ENCODE measurements at places on chromosomes 12 and 14.

- DNase-seq, result no peak
Measured at GRCh38 chr14:69808919-69809808, 12.1 kb upstream of the SLC10A1 start.

GRCh38 chr12:116432314-116432750, 126.8 kb upstream of the MAP1LC3B2 start:
- DNase-seq, result no peak

DNA sequence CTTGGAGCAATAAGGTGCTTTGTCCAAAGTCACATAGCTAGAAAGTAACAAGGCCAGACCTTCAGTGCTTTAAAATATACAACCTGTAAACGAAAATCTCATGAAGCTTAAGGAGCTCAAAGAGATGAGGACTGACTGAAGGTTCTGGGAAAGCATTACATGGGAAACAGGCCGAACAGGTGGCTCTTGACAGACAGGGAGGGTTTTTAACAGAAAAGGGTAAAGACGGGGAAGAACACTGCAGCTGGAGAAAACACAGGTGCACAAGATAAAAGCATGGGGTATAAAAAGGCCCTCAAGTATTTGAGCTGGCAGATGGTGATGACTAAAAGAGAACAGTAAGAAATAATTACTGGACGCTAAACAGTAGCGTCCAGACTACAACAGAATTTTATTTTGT, 257.2 kb downstream of the NELL2 start:
- no peak for DNase-seq

DNA sequence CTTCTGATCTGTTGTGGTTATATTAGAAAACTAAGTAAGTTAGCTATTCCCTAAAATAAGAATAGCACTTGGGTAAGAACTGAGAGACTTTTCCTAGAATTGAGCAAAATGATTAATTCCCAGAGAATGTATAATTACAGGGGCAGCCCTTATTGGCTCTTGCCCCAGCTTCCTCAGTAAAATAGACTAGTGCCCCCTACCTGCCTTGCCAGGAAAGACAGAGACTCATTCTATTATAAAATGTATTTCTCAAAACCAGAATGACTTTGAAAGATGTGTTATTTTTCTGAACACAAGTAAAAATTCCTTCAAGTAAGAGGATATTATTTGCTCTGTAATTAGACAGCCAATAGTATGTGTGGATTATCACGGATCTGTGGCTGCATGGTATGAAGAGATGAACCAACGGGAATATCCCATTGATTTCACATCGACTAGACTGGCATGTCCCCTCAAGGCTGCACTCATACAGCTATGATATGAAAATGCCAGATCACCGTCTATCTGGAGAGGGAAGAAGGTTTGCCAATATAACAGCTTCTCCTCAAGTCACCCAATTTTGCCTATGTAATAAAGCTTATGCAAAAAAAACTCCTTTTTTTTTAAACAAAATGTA, 7.4 kb upstream of the GLRX5 start:
- DNase-seq, result peak; percentile 67

DNA sequence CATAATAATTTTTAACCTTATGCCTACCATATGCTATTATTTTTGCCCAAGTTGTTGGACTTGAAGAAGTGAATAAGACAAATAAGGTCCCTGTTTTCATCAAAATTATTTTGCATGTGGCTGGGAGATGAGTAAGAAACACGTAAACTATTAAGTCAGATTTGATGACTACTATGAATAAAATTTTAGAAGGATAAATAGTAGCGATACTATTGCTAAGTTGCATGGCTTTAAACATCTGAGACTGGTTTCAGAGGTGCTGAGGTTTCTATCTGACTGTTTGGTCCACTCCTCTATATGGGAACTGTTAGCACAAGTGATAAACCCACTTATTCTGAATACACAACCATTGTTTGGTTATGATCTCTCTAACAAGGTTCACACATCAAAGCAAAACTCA, 674.3 kb upstream of the MDGA2 start:
- no peak for DNase-seq

DNA sequence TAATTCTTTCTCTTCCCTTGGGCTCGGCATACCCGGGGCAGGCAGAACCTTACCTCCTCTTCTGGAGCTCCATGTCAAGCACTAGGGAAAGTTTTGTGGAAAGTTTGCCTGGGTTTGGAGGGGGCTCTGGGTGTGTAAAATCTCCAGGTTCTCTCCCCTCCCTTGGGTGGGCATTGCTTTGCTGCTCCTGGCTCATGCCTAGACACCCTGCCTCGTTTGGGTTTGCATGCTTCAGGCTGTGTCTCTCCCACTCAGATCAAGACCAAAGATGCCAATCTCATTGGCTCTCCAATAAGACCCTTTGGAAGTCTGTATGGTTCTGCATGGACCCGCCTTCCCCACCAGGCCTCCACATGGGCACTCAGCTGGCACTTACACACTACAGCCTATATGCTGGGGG, 6.2 kb upstream of the KRT2 start:
- no peak for DNase-seq

DNA sequence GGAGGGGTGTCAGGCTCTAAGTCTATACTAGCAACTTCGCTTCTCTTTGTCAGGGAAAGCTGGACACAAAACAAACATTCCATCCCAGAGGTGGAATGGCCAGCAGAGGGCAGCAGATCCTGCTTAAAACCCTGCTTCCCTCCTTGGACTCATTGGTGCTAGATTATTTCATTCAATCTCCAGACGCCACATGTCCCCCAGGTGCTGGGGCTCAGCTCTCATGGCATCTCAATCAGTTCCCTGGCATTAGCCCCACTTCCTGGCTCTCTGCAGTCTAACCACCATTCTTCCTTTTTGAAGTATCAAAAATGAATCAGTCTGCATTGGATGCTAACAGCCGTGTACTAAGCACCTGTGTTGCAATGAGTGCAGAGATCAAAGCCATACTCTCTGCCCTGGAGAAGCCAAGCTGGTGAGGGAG, 8.1 kb upstream of the PPP1R1A start:
- peak; percentile 41 for DNase-seq

DNA sequence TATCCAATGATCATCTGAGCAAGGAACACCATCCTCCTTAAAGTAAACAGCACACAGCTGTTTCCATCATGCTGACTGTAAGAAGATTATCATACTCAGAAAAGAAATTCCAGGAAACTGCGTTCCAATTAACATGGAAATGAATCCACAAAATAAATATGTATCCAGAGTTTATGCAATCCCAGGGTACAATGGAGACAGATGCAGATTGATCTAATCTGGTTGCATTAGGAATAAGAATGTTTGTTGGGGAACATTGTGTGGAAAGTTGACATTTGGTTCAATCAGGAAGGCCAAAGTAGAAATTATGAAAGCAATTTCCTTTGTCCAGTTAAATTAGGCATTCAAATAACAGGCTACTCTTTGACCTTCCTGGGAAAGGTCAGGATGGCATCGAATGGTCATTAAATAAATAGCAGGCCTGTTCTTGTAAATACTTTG, 236.9 kb upstream of the AMIGO2 start:
- no peak for DNase-seq

DNA sequence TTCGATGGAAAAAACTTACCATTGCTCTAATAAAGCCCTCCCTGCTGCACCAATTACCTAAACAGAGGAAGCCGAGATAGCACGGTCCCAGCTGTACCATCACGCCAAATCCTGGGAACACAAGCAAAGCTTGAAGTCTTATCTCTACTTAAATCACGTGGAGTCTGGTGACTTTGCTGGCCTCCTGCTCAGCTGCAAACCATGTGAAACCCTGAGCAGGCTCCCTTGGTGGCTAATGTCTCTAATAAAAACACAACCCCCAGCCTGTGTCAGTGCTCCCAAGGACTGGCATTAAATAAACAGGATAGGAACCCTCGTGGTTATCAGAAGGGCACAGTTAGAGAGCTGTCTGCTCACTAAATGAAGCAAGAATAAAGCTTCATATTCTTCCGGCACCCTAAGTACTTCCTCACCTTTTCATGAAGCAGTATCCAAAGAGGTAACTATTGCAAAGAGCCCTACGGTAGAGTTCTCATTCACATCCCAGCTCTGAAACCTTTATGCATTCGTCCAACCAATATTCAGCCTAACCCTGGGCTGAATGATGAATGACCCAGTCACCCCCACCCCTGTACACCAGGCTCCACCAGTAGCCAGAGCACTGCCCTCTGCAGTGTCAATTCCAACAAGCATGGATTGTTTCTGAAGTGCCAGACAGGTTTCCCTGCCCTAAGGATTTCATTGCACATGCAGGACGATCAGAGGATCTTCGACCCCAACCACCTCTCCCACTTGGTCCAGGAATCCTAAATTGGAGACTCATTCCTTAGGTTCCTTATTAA, 452.7 kb upstream of the TMPO start:
- DNase-seq, result no peak

- no peak for DNase-seq
Measured at GRCh38 chr14:87255058-87255457, 737.9 kb downstream of the GALC start.

- DNase-seq, result no peak
Measured at GRCh38 chr12:3141339-3142321, 64.5 kb downstream of the TSPAN9 start.

DNA sequence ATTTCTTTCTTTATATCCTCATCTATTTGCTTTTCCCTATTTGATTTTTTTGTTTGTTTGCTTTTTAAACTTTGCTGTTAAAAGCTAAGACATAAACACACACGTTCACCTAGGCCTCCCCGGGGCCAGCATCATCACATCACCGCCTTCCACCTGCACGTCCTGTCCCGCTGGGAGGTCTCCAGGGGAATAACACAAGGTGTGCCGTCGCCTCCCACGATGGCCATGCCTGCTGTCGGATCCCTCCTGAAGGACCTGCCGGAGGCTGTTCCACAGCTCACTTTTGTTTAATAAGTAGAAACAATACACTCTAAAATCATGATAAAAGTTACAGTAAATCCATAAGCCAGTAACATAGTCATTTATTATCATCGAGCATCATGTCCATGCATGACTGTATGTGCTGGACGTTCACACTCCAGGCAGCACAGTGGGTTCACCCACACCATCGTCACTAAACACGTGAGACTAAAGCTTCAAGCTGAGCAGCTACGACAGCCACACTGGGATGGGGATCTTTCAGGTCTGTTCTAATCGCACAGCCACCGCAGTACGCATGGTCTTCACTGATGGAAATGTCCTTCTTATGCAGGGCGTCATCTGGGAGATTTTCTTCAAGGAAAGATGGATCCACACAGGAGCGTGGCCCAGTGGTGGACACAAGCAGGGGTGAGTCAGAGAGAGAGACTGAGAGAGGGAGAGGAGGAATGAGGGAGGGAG, 3.6 kb downstream of the RIMBP2 start:
- DNase-seq, result no peak

DNA sequence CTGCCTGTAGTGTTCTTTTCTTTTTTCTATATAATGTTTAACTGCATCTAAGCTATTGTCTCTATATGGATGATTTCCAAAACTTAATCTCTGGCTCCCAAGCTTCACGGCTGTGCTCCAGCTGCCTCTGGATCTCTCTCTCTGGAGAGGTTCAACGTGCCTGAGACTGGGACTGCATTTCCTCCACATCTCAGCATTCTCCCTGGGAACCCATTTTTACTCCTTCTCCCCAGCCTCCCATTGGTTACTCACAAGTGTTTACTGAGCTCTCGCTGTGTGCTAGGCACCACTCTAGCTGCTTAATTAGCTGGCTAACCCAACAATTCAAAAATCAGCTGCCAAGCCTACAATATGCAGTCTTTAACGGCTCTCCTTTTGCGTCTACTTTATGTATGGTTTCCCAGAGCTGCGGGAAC, 34.7 kb downstream of the FBXL14 start:
- no peak for DNase-seq
